ENCODE measurements at places on chromosomes 1 and 21. TPM values are rescaled to one million over a fixed set of nuclear protein-coding genes. Genes with fewer than 3 reads are reported as not detected.

FCGR1A gene
- not detected for total RNA-seq

LCE6A gene
- total RNA-seq, result not detected

ENAH gene
- 71.7 TPM for total RNA-seq

SPRR5 gene
- not detected for total RNA-seq

NGF gene
- total RNA-seq, result 9.7 TPM

IFI16 gene
- total RNA-seq, result 103 TPM

CLCN6 gene
- 6.9 TPM for total RNA-seq

SLC9C2 gene
- not detected for total RNA-seq

HPCAL4 gene
- 1.0 TPM for total RNA-seq

DISC1 gene
- 5.8 TPM for total RNA-seq

TTC22 gene
- 0.15 TPM for total RNA-seq

ANGPTL3 gene
- not detected for total RNA-seq

FALEC gene
- total RNA-seq, result not detected

TNFRSF18 gene
- not detected for total RNA-seq

PDE4B gene
- 2.8 TPM for total RNA-seq

CR1L gene
- total RNA-seq, result not detected

AMY2B gene
- total RNA-seq, result not detected

S100A9 gene
- total RNA-seq, result not detected

GBP7 gene
- not detected for total RNA-seq

DNASE2B gene
- total RNA-seq, result not detected

AADACL4 gene
- total RNA-seq, result not detected

DNAJC11 gene
- total RNA-seq, result 46.1 TPM

SPRR1B gene
- total RNA-seq, result not detected

BMP8B gene
- total RNA-seq, result 0.15 TPM

HDAC1 gene
- total RNA-seq, result 158 TPM

DLGAP3 gene
- 0.05 TPM for total RNA-seq

DMAP1 gene
- 13.7 TPM for total RNA-seq

KRTAP7-1 gene
- not detected for total RNA-seq

RGS7 gene
- 7.4 TPM for total RNA-seq

AGT gene
- 0.42 TPM for total RNA-seq

CCDC27 gene
- total RNA-seq, result not detected

SLC50A1 gene
- total RNA-seq, result 55.7 TPM

BGLAP gene
- total RNA-seq, result not detected

MRPS14 gene
- 26.1 TPM for total RNA-seq

FAM177B gene
- not detected for total RNA-seq

PTCH2 gene
- total RNA-seq, result not detected

ECM1 gene
- total RNA-seq, result 50.2 TPM

LEFTY1 gene
- 0.10 TPM for total RNA-seq

CRYZL1 gene
- total RNA-seq, result 9.0 TPM

PTGS2 gene
- total RNA-seq, result 29.4 TPM

WNT3A gene
- total RNA-seq, result not detected

PLA2G2D gene
- total RNA-seq, result not detected

ETV3L gene
- not detected for total RNA-seq

TCP10L gene
- not detected for total RNA-seq

ERO1B gene
- 1.1 TPM for total RNA-seq

RGS1 gene
- not detected for total RNA-seq

A3GALT2 gene
- not detected for total RNA-seq

CC2D1B gene
- 20.8 TPM for total RNA-seq

IRF6 gene
- total RNA-seq, result 0.39 TPM
